CD4-positive, alpha-beta T cell treated with Interleukin-17A for 4 hours (primary cell): ENCODE measurements at places on chromosomes 4 and X.

DNA sequence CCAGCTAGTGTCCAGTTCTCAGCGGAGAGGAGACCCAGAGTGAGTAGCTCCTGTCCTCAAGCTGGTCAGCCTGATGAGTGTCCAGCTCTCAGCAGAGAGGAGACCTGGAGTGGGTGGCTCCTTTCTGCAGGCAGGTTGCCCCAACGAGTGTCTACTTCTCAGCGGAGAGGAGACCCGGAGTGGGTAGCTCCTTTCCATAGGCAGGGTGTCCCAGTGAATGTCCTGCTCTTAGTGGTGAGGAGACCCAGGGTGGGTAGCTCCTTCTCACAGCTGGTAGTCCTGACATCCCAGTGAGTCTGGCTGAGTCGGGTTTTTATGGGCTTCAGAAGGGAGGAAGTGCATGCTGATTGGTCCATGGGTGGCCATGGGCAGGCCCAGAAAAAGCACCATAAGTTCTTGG, 55.7 kb upstream of the NUDT6 start:
- DNase-seq, result no peak

- DNase-seq, result no peak
These were observed 9.6 kb downstream of the PSAPL1 start for GRCh38 chr4:7425124-7425523.

DNA sequence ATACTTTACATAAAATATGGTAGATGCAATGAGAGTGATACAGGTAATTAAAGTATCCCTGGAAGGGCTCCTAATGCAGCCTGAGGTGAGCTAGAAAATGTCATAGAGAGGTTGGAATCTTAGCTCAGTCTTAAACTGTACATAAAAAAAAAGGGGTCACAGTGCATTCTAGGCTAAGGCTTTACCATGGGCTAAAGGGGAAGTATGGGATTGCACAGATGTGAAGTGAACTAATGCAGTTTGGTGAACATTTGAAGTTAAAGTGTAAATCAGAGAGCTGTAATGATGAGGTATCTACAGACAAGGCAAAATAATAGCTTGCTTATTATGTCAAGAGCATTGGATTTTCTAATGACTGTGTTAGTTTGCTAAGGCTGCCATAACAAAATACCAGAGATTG, 405.9 kb downstream of the ADGRL3 start:
- no peak for DNase-seq

DNA sequence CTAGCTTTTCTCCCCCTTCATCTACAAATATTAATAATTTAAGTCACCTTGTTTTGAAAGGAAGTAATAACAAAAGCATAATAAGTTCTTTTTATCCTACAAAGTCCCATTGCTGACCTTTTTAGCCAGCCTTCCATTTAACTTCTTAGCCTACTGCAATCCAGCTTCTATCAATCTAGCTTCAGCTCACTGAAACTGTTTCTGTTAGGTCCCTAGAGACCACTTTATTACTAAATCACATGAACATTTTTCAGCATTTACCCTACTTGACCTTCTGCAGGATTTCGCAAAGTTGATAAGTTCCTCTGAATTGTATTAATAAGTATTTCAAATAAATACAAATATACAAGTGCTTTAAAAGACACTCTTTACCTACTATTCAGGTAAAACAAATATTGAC, 186.5 kb downstream of the ANTXR2 start:
- no peak for DNase-seq
